Cardiac muscle cell (in vitro differentiated cells and primary cell): ENCODE measurements at places on chromosomes 2 and 18.

DNA sequence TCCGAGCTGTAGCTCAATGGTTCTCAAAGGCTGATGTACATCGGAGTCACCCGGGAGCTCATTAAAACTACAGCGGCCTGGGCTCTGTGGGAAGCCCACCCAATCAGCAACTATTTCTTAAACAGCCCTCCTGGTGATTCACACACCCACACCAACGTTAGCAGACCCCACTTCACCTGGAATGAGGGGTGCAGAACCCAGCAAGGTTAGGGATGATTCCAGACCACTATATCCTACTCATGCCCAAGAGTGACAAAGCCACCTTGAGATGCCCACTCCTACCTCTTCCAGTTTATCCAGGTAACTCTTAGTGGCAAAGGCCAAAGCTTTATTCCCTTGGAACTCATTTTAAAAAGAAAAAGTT lies 149.7 kb downstream of the RHBDD1 start:
- no peak for DNase-seq

DNA sequence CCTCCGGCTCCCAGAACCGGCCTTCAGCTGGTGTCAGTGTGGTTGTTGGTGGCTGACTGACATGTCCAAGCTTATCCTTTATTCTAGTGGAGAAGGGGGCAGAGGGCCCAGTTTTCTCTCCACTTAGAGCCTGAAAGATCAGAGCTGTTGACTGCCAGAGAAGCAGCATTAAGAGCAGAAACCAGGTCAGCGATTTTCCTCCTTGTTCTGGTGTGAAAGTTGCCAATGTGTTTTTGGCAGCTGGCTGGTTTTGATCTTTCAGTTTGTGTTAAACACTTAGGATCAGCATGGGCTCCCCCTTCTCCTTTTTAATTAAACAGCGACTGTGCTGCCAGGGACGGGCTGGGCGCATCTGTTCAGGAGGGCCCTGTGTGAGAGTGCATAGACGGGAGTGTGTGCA lies 100.9 kb downstream of the ASAP2 start:
- DNase-seq, result no peak

GRCh38 chr2:133503323-133503722 lies 64.9 kb downstream of the NCKAP5 start:
- DNase-seq, result no peak

DNA sequence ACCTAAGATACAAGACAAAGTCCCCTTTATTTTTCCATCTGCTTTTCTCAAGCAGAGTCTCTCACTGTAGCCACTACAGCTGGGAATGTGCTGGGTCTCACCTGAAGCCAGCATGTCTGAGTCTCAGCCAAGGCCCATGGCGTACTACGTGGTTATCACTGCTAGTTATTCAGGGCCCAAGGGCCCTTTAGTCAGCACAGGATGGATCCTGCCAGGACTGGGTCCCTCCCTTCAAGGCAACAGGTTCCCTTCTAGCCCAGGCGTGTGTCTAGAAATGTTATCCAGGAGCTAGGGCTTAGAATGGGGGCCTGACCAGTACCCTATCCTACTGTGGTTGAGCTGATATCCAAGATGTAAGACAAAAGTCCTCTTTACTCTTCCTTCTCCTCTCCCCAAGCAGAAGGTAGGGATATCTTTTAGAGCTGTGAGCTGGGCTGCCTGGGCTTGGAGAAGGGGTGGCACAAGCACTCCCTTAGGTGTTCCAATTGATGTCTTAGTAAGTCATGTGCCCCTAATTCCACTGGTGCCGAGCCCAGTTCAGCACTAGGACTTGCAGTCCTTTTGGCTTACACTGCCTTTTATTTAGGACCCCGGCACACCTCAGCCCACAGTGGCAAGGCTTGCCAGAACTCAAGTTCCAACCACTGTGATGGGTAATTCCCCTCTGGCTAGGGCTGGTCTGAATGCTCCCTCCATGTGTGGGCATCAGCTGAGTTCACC lies 17.7 kb downstream of the VPS54 start:
- no peak for DNase-seq

GRCh38 chr2:54528311-54528955 lies 72.3 kb downstream of the SPTBN1 start:
- DNase-seq, result no peak

DNA sequence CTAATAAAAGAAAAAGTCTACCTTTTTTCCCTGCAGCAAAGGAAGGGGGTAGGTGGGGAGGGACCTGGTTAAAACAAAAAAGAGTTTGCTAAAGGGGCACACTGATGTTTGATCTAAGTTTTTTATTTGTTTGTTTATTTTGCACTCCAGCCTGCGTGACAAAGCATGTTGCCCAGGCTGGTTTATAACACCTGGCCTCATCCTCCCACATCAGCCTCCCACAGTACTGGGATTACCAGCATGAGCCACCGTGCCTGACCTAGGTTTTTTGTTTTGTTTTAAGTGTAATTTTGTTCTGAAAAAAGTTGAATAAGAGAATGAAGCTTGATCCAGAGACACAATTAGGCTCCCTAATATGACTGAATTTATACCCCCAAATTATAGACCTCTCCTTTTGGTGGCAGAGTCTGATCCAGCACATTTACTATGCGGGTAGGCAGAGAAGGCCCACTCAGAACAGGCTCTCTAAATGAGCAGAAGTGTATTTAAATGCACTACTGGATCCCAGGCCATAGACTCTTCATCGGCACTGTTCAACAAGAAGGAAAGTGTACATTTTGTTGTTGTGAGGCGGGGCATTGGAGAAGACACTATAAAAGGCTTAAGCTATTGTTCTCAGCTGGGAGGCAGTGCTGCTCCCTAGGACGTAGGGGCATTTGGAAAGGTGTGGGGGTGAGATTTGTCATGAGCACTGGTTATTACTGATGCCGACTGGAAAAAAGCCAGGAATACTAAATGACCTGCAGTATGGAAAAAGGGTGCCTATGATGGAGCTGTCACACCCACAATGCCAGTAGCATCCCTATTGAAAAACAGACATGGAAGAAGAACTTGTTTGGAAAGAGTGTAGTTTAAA lies 32.4 kb downstream of the MRPS9 start:
- DNase-seq, result no peak
